ENCODE measurements at places on chromosomes 7 and 10. TPM values are rescaled to one million over a fixed set of nuclear protein-coding genes. Genes with fewer than 3 reads are reported as not detected.

Gene PIP4K2A
- total RNA-seq = 20.6 TPM

GRCh38 chr7:113550966-113551365 is 367.8 kb downstream of the PPP1R3A start:
- no peak for DNase-seq

DNA sequence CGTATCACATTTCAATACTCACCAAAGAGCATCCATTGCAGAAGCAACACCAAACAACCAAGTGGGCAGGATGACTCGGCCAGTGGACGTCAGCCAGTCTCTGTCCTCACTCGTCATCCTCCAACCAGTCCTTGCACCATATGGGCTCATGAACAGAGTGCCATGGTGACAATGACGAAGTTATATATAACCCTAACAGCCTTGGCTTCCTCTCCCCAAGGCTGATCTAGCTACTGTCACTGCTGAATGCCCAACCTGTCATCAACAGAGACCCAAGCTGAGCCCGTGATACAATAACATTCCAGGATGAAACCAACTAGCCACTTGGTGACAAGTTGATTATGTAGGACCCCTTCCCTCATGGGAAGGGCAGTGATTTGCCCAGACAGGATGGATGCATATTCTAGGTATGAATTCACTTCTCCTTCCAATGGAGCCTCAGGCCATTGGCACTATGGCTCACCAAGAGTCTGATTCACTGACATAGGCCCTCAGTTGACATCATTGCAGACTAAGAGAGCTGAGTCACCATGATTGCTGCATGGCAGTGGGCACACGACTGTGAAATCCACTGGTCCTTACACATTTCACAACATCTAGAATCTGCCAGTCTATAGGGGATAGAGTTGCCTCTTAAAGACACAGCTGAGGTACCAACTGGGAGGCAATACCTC is 26.3 kb upstream of the PPIF start:
- DNase-seq = no peak

DNA sequence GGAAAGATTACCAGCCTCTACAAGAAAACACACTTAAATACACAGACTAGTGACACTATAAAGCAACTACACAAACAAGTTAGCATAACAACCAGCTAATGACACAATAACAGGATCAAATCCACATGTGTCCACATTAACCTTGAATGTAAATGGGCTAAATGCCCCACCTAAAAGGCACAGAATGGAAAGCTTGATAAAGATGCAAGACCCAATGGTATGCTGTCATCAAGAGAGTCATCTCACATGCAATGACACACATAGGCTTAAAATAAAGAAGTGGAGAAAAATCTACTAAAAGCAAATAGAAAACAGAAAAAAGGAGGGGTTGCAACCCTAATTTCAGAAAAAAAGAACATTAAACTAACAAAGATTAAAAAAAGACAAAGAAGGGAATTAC is 14.0 kb upstream of the GIMAP4 start:
- DNase-seq = no peak

- DNase-seq = no peak
Measured at GRCh38 chr10:102661658-102662028, 17.4 kb downstream of the TRIM8 start.
